HuH-7 (cell line): ENCODE measurements at places on chromosomes 2 and 18.

GRCh38 chr2:200786423-200786822 lies 25.3 kb upstream of the BZW1 start:
- DNase-seq, result no peak

GRCh38 chr2:26649322-26649721 lies 8.2 kb upstream of the CIB4 start:
- DNase-seq, result no peak

- DNase-seq, result no peak
Measured at GRCh38 chr18:38698088-38698487, 1132.5 kb upstream of the CELF4 start.

GRCh38 chr2:2896011-2896410 lies 481.6 kb downstream of the EIPR1 start:
- DNase-seq, result no peak

GRCh38 chr2:22932288-22932687 lies 452.7 kb upstream of the KLHL29 start:
- DNase-seq, result no peak

DNA sequence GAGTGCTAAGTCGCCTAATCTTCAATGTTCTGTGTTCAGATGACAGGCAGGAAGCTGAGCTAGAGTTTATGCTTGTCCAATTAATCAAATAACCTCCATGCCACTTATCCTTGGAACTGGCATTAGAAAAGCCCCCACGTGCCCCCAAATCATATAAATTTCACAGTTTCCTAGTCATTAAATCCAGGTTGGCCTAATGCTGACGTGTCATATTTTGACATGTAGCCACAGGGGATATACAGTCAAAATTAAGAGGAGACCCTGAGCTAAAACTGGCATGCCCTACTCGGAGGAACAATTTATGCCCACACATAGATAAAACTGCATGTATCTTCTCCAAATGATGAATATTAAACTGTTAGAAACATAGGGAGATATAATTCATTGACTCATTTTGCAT lies 101.0 kb downstream of the AFF3 start:
- no peak for DNase-seq

DNA sequence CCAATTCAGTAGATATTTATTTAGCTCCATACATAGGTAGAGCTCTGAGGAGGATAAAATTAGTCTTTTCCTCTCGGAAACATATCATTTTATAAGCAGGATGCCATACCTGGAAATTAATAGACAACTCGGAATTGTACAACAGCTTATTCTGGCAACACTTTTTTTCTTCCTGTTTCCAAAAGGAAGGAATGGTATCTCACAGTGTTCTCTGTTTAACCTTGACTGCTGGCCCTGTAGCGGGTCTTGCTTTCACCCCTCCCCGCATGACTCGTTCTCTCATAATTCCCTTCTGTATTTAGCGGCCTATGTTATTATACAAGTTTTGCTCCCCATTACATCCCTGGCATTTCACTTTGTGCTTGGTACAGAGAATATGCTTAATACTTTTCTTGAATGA lies 2.5 kb upstream of the KYNU start:
- DNase-seq, result no peak

GRCh38 chr2:12964904-12965539 lies 248.3 kb downstream of the TRIB2 start:
- DNase-seq, result no peak

GRCh38 chr2:212536817-212537725 lies 1.5 kb downstream of the ERBB4 start:
- DNase-seq, result peak; percentile 14

DNA sequence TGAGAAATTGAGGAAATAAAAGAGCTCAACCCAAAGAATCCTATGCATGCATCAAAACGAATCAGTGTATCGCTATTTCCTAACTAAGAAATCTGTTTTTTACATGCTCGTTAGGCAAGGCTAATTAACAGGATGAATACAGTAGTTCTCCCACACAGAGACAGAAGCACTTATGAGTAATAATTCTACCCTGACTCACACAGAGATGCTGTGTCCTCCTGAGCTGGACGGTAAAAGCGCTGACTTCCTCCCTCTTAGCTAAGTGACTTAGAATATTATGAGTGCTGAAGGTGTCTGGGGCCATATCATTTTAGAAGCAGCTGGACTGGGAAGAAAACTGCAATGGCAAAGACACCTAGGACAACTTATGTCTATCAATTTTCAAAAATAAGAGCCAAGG lies 18.5 kb downstream of the PLEKHM3 start:
- DNase-seq, result no peak

DNA sequence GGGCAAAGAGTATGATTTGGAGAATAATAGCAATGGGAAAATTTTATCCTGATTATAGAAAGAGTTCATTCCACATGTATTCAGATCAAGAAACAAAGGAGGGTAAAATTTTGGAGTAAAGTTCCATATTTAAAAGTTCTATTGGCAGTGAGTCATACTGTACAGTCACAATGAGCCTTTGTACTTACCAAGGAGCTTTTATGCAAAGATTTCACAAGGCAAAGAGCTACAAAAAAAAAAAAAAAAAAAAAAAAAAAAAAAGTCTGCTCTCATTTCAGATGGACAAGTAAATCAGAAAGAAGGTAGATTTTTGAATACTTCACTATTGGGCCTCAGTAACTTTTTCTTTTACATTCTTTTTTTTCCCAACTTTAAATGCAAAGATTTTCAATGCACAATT lies 1802.2 kb upstream of the PIK3C3 start:
- no peak for DNase-seq

DNA sequence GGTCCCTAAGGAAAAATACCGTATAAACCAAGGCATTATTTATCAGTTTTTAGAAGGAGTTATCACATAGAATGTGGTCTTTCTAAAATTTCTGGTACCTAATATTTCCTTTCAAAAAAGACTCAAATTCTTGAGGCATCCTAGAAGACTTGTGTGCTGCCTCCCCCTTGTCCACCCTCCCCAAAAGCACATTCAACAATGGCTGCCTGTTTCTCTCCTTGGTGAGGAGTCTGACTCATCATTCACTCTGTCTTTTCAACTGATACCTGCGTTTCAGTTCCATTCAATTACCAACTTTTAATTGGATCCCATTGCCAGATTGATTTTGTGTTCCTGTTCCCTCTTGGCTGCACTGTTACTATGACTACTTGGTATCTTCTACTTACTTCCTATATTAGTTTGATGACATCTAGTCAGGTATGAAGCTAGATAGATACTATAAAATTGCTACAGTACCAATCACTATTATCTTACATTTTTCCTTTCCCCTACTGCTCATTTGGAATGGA lies 72.9 kb downstream of the XRCC5 start:
- no peak for DNase-seq

DNA sequence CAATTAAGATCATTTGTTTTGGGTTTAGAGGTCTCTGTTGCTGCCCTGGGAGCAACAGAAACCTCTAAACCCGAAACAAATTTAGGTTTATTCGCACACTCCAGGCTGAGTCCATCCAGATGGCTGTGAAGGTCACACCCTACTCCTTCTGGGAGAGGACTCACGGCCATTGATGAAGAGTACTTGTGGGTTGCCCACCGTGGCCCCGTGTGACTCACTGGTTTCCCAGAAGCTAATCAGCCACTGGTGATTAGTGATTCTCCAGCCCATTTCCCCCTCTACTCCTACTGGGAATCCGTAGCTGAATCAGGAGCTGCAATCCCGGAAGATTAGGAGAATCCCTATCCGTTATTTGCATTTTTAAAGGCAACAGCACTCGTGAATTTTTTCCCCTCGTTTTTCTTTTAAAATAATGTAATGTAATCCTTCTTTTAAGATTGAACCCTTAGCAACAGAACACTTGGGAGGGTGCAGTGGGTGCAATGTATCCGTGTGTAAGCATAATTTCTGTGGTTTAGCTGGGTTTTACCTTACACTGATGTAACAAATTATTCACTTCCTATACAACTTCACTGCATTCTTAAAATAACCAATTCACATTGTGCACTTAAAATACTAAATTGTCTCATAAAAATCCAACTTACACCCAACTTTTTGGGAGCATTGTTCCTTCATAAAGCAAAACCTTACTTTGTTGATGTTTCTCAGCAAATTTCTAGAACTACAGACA lies 27.5 kb upstream of the EPAS1 start:
- no peak for DNase-seq

DNA sequence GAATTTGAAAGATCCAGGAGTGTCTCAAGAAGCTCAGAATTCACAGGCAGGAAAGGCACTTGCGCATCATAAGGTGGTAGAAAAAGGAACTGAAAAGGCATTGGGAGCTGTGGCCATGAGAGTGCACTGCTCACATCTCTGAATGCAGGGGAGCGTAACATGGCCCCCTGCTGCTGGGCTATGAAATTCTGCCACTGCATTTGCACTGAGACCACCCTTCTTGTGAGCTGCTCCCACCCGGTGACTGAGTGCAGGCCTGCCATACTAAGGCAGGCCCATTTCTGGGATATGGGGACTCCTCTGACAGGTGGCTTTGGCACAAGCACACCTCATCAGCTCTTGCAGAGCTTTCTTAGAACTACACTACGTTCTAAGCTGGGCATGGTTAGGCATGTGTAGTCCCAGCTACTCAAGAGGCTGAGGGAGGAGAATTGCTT lies 25.3 kb upstream of the STARD7 start:
- DNase-seq, result no peak

DNA sequence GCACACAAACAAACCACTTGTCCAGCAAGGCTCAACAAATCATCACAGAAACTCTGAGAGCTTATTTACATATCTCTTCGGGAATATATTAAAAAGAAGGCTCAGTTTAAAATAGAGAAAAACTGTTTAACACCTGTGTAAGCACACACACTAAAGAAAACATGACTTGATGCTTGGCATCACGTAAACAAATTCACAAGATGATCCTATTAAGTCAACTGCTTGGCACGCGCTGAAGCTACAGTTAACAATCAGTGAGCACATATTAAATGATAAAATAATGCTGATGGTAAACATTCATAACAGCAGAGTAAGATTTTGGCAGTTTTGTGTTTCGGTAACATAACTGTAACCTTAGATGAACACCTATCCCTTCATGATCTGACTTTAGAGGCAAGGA lies 4.3 kb upstream of the HES6 start:
- DNase-seq, result no peak

DNA sequence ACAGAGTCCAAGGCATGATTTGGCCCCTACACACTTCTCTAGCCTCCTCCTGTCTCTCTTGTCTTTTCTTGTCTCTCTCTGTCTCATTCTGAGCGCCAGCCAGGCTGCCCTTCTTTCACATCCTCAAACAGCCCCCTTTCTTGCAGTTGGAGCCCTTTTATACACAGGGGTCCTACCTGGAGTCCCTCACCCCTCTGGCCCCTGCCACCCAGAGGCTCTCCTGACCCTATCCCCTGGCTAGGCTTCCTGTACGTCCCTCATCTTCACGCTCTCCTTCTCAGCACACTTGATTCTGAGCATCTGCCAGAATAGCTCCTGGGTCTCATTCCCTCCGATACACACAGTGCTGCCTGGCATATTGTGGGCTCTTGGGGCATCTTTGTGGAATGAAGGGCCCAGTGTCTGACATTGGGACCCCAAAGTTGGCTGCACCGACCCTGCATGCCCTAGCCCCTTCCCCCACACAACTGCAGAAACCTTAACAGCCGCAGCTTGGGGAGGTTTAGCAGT lies 261.9 kb downstream of the DYSF start:
- DNase-seq, result no peak

DNA sequence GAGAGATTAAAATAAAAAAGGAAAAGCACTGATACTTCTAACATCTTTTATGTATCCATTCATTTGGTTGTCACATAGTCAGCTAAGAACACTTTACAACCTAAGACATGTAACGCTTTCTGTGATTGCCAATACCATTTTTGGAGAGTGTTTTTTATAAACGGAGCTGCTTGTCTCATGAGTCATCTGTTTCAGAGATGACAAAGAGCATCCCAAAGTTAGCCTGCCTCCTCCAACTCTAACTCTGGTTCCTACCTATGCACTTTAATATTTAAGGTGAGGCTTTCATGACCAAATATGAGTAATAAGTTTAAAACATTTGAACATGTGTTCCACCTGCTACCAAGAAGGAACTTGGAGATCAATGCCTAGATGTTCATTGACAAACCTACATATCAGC lies 260.1 kb upstream of the SMIM21 start:
- no peak for DNase-seq

- no peak for DNase-seq
Measured at GRCh38 chr18:3595369-3596273, 145.6 kb downstream of the TGIF1 start.

DNA sequence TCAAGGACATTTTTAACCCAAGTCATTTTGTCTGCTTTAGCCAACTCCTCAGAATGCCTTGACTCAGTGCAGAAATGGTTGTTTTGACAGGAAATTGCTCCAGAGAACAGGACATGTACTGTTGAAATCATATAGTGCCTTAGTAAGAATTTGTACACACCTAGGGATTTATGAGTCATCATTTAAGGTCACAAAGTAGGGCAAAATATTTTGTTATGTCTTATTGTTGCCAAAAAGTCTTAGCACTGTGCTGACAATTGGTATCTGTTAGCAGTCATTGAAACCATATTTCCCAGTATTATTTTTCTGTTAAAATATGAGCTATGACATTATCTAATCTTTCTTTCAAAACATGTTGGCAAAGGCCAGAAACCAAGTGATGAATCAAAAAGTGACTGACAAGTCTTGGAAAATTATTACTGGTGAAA lies 104.5 kb downstream of the OSBPL6 start:
- no peak for DNase-seq

- DNase-seq, result peak; percentile 47
Measured at GRCh38 chr2:170930131-170930990, 1.3 kb downstream of the GORASP2 start.

GRCh38 chr2:197450465-197450864 lies 2.9 kb upstream of the COQ10B start:
- no peak for DNase-seq

GRCh38 chr2:17311771-17312511 lies 206.3 kb downstream of the RAD51AP2 start:
- no peak for DNase-seq

DNA sequence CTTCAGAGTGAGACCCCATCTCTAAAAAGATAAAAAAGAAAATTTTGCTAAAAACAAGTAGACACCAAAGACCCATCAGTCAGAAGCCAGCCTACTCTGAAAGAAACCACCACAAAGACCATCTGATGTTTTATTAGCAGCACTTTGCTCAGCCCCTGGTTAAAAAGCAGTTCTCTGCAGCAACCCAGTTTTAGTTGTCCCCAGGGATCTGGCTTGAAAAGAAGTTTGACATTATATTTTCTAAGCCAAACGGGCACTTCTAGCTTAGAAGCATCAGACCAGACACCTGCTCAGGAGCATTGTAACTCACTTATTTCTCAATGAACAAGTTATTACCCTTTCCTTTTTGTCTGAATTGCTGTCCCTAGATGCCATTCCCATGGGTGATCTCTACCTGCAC lies 164.2 kb upstream of the ETAA1 start:
- DNase-seq, result no peak

DNA sequence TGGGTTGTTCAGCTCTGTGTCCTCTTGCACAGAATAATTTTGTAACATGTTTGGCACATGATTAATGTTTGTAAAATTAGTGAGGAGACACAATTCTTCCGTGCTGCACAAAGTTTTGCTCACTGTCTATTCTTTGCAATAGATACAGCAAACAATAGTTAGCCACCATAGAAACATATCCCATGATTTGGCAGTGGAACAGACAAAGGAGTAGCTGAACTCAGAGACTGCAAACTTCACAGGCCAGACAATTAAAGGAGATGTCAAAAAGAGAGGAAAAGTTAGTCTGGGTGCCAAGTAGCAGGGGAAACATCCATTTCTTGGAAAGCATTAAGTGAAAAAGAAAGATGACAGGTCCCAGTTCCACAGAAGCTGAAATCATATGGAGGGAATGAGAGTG lies 267.4 kb upstream of the NRXN1 start:
- DNase-seq, result no peak

- DNase-seq, result no peak
Measured at GRCh38 chr2:64711252-64711800, 57.6 kb upstream of the SERTAD2 start.
